CD4-positive, alpha-beta T cell treated with Interferon gamma for 1 hour (primary cell): ENCODE measurements at places on chromosomes 2 and 18.
A peak's percentile ranks its signal among the peaks of the same experiment; 100 is the strongest.

DNA sequence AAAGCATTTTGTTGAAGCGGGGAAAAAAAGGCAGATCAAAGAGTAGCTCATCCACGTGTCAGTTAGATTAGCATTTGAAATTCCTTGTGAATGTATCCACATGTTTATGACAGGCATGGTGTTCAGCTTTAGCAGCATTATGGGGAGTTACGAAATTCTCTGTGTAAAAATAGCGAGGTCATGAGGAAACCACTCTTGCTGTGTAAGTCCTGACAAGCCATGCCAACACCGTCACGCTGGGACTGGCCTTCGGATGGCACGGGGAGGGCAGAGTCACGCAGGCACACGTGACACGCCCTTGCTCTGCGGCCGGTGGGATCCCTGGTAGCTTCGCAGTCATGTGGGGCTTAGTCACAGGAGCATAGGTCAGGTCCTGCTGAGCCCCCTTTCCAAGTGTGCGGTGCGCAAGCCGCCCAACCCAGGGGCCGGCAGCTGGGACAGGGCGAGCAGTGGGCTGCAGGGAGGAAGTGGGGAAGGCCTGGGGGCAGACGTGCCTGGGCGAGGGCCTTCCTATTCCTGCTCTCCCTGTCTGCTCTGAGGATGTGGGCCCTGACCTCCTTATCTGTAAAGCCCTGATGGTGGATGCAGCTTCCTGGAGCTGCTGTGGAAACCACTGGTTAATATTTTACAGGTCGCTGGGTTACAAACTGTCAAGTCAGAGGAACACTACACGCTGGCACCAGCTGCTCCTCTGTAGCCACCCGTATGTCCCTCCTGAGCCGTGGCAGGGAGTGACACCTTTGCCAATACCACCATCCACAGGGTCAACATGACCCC, 18.0 kb downstream of the MBP start:
- DNase-seq, result peak; percentile 85

GRCh38 chr2:148876595-148877402, 1.8 kb downstream of the KIF5C start:
- peak; percentile 45 for DNase-seq

GRCh38 chr18:70426818-70427217, 138.0 kb downstream of the SOCS6 start:
- no peak for DNase-seq

DNA sequence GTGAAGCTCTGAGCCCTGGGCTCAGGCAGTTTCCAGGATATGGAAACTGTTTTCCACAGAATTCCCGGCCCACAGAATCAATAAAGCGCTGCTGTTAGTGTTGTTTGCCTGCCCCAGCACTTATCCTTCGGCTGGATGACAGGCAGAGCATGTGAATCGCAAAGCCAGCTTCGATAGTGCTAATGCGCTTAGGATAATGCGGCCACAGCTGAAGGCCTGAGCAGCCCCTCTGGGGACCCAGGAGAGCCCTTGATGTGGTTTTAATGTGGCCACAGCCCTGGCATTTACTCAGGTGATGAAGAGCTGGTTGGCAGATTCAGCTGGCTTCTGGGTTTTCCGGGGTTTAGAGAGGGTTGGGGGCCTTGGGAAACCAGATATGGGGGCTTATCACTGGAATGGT, 23.7 kb downstream of the PCARE start:
- no peak for DNase-seq

DNA sequence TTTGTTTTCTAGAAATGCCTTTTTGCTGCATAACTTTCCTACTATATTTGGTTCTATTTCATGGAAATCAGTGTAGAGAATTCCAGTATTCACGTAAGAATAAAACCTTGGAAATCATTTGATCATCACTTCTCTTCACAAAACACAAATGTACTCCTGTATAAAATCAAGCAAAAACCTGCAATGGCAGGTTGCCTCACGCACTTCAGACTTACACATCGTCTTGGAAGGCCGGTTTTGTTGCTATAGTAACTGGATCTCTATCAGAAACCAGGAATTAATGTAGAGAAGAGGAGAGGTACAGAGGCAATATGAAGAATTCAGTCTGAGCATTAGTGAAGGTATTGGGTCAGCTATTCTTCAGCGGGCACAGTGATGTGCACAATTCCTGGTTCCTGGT, 370.7 kb upstream of the CYRIA start:
- no peak for DNase-seq

DNA sequence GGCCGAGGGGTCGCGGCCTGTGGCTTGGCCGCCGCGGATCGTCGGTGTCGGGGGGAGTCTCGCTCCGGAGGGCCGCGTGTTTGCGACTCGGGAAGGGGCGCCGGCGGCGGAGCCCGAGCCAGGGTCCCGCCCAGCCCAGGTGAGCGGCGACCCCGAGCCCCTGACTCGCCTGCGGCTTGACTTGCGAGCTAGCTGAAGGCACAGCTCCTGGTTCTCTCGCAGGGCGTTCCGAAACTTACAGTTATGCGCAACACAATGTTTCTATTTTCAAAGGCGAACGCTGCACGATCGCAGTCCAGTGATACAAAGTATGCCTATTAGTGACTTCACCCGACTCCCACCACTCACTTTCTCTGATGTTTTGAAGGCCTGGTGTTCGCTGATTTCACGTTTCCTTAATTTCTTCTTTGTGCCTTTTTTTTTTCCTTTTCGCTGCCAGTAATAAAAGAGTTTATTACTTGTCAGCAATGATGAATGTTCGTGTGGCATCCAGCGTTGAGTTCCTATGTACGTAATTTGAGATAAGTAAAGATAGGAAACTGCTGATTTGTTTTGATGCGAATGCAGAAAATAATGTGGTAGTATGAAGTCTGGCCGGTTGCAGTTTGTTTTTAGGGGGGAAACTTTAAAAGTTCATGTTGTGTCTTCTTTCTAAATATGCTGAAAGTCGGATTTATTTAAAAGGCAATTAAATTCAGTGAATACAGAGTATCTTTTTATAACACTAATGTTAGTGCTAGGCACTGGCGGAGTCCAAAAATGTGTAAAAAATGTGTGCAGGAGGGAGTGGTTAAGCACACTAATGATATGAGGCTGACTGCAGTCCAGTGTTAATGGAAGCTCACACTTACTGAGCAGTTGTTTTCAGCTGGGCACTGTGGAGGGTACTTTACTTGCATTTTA, 706 bp downstream of the UBXN2A start:
- peak; percentile 23 for DNase-seq

DNA sequence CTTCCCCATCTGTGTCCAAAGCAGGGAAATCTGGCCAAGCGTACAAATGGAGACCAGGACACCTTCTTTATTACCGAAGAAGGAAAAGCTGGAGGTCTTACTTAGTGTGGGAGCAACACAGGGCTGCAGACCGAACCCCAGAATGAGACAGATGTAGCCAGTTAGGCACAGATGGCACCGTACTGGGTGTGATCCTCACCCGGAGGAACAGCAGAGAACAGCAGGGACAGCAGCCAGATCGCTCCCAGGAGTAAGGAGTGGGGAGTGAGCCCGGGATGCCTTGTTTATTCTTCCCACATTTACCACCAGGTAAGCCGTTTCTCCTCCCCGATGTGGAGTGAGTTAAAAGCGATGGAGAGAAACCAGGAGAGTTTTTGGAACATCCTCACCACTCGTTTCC, 150.7 kb upstream of the SPRED2 start:
- no peak for DNase-seq
